ENCODE measurements at places on chromosomes 6 and 20.

DNA sequence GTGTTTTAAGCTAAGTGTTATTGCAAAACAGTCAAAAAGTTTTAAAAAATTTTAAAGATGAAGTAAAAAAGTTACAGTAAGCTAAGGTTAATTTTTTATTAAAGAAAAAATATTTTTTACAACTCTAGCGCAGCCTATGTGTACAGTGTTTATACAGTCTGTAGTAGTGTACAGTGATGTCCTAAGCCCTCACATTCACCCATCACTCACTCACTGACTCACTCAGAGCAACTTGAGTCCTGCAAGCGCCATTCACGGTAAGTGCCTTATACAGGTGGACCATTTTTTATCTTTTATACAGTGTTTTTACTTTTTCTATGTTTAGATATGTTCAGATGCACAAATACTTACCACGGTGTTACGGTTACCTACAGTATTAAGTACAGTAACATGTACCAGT is 83.4 kb upstream of the STMND1 start:
- no peak for DNase-seq

DNA sequence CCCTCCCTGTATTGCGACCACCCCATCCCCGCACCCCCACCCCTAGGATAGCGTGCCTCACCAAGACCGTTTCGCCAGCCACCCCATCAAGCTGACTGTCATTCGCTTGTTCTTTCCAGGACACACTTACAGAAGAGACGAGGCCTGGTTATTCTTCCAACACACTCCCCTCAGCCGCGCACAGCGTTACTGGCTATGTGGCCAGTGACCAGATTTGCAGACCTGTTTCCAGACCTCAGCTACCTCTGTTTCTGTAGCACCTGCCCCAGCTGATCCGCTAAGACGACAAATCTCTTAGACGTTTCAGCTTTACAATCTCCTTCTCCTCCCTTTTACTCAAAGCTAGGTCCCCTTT is 26.1 kb downstream of the HLA-F start:
- no peak for DNase-seq

DNA sequence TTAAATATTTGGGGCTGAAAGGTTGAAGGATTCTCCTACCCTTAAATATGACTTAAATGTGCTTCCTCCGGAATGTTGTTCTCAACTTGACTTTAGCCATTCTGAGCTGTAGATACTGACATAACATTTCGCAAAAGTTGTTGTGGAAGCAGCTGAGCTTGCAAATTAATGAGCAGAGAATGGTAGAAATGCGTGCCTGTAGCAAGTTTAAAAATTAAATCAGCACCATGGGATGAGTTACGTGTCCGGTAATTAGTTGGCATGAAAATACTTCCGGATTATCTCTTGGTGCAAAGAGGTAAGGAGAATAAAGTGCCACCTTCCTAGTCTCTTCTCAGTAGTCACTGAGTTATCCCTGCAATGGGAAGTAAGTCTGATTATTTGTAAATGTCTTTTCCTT is 23.6 kb upstream of the PBOV1 start:
- no peak for DNase-seq

GRCh38 chr6:20319520-20320357 is 81.9 kb upstream of the E2F3 start:
- DNase-seq: no peak

DNA sequence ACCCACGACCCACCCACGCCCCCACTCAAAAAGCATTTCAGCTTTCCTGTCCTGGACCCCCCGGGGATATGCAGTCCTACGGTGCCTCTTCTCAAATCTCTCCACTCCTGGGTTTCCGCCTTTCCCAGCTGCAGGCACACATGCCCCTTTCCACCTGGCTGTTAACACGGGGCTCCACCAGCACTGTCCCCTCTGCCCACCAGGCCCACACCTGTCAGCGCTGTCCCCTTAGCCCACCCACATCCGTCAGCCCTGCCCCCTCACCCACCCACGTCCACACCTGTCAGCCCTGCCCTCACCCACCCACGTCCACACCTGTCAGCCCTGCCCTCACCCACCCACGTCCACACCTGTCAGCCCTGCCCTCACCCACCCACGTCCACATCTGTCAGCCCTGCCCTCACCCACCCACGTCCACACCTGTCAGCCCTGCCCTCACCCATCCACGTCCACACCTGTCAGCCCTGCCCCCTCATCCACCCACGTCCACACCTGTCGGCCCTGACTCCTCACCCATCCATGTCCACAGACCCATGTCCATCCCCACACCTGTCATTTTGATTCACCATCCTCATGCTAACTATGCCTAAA is 11.6 kb downstream of the RNASET2 start:
- no peak for DNase-seq

DNA sequence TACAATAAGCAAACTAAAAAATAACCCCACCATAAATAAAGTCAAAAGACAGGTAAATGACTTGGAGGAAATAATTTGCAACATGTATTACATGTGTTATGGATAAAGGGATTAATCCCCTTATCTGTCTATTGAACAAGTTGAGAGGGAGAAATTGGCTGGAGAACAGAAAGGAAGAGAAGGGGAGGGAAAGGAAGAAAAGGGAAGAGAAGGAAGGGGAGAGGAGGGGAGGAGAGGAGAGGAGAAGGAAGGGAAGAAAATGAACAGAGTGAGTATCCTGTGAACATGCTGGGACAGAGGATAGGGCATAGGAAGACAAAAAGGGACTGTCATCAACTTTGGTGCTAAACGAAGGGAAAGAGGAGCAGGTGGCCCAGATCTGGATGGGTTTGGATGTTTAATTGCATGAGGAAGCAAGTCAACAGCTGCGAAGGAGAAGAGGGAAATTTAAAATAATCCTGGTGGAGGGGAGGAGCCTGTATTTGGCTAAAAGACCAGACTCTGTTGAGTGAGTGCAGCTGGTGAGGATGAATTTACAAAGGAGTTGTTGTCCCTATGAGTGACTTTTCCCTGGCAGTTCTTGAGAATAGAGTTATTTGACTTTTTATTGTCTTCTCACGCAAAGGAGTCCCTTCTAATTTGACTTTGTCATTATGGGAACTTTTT is 14.2 kb upstream of the SHLD1 start:
- peak; percentile 7 for DNase-seq

- DNase-seq: no peak
Measured at GRCh38 chr20:53728359-53728758, 134.7 kb upstream of the ZNF217 start.

GRCh38 chr6:30378290-30378937 is 33.5 kb downstream of the RPP21 start:
- DNase-seq: no peak

DNA sequence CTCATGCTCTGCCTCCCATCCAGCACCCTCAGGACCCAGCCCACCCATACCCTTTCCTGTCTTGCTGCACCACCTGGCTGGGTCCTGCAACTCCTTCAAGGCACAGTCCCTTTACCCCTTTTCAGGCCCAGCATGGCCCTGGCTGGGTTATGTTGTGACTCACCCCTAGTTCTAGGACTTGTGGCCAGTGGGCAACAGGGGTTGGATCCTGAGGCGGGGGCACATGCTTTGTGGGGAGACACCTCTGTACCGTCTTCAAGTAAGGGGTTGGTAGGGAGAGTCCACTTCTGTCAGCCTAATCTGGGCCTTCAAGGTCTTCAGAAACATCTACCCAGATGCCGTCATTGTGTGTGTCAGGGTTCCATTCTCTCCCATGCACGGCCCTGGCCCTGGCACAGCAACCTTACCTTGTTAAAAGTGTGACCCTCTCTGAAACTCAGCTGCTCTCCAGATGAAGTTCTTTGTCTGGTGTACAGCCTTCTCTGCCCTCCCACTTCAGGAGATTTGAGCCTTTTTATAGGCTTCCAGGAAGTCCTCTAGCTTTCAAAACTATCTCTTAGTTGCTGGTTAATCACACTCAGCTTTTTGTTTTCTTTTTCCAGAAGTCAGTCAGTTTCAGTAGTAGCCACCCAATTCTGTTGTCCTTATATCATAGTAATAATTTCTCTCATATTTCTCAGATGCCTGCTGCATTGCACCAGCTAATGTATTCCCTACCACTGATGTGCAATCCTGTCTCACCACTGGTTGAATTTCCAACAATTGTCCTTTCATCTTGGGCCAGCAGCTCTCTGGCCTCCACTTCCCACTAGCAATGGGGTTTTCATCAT is 107.3 kb downstream of the NRN1 start:
- DNase-seq: no peak

- DNase-seq: no peak
Measured at GRCh38 chr6:39301606-39302005, 12.6 kb downstream of the KCNK17 start.

DNA sequence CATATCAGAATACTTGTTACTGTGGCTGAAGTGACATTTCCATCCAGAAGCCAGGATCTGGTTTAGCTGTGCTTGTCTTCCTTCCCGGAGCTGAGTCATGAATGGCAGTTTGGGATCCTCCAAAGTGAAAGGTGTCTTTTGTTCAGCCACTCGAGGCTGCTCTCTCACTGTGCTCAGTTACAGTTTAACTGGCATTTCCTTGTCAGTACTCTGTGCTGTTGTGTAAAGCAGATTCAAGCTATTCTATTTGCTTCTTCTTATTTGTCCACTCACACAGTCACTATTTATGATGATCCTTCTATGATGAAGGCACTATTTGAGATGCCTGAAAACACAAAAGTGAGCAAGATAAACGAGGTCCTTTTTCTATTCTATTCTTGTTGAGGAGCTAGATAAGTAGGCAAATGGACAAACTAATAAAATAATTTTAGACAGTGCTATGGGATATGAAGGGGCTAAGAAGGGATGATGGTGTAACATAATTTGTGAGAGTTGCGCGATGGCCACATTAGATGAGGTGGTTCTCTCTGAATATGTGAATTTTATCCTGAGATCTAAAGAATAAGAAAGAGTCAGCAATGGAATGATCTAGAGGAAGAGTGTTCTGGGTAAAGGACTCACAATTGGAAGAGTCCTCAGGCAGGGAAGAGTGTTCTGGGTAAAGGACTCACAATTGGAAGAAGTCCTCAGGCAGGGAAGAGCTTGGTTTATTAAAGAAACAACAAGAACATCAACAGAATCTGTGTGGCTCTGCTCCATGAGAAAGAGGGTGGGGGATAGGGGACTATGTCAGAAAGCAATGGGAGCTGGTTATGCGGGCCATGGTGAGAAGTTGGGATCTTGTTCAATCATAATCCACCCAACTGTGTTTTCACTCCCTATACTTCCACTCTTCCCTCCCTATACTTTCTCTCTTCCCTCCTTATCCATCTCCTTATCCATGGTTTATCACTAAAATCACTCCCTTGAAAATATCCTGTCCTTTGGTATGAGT is 40.1 kb downstream of the CYP24A1 start:
- DNase-seq: no peak

DNA sequence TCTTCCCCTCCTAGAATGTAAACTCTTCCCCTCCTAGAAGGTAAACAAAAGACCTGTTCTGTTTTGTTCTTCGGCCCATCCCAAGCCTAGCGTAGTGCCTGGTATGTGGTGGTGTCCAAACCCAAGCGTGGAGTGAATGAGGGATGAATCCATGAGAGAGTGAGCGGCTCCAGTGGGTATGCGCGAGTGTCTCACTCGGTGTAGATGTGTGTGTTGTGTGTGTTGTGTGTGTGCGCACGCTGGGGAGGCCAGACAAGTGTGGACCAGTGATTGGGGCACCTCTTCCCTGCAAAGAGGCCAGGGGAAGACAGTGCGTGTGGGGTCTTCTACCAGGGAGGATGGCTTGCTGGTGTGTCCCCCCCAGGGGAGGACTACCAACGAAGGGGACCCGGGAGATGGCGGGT is 392 bp upstream of the SLC2A10 start:
- no peak for DNase-seq

DNA sequence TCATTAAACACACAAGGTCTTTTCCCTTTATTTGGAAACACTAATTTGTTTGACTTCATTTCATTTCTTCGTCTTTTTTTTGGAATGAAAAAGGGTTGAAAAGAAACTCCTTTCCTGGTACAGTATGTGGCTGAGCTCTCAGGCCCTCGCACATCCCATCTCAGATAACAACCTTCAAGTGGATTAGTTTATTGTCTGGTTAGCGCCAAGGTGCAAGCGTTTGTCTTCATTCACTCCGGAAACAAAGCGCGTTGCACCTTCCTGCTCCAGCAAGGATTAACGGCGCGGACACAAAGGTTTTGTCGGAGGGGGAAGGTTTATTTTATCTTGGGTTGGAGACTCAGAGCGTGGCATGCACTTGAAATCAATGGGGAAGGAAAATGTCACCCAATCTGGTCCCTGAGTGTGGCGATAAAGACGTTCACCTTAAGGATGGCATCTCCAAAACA is 5.3 kb upstream of the NKX2-2 start:
- DNase-seq: no peak

- peak; percentile 86 for DNase-seq
Measured at GRCh38 chr20:36467076-36467999, 74.0 kb upstream of the MYL9 start.

DNA sequence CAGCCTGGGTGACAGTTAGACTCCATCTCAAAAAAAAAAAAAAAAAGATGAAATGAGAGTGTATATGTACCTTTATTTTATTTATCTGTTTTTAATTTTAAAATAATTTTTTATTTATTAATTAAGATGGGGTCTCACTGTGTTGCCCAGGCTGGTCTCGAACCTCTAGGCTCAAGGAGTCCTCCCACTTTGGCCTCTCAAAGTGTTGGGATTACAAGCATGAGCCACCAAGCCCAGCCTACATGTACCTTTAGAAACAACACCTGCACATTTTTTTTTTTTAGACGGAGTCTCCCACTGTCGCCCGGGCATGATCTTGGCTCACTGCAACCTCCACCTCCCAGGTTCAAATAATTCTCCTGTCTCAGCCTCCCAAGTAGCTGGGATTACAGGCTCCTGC is 12.1 kb upstream of the PARD6B start:
- DNase-seq: no peak

DNA sequence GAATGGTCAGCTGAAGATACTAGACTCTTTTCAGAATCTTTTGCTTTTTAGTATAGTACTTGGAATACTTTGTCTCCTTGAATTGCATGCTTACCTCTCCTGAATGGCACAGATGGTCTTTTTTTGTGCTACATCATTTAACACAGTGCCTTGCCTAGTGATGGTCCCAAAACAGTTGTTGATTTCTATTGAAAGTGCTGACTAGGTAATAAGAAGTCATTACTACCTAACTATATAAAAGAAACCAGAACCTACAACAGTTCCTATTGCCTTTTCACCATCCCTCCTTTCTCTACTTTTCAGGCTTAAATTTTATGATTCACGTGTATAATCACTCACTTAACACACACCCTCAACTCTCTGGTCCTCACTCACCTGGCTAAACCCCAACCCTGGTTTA is 64.6 kb upstream of the PRND start:
- DNase-seq: no peak

- DNase-seq: no peak
Measured at GRCh38 chr6:3522561-3523260, 65.9 kb upstream of the SLC22A23 start.

- DNase-seq: no peak
Measured at GRCh38 chr6:122126894-122127293, 272.6 kb upstream of the HSF2 start.

- DNase-seq: no peak
Measured at GRCh38 chr20:14979453-14979986, 642.1 kb upstream of the FLRT3 start.
